ENCODE measurements at places on chromosomes 4 and X.

DNA sequence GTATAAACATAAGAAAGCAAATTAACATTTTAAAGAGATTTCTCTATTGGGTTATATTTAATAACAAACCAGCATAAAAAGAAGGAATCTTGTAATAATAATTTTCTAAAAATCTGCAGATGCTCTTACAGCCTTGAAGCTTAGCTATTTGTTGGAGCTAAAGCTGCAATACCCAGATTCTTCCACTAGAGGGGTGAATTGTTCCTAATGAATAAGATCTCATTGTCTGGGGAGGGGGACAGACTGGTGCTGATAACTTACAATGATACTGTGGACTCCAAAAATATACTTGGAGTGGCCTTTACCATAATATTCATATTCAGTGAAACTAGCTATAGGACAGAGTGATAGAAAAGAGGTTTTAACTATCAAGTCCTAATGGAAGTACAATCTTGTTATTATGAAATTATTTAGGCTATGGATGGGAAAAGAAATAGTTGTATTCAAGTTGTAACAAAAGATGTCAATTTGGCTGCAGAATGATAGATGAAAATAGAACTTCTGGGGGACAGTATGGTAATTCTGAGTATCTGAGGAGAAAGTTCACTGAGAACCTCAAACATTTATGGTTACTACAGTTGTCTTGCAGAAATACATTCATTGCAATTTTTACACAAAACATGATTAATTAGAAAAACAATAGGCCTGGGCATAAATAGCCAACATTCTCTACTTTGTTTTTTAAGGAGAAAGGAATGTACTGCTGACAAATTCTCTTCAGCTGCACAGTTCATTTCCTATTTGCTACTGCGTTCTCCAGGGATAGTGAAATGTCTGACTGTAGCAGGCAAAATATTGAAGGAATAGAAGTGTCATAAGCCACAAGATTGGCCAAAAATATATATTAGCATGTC, 443.3 kb downstream of the GBA3 start:
- DNase-seq = peak; percentile 25

GRCh38 chr4:48681856-48682255, 98.2 kb downstream of the FRYL start:
- DNase-seq = peak; percentile 39

DNA sequence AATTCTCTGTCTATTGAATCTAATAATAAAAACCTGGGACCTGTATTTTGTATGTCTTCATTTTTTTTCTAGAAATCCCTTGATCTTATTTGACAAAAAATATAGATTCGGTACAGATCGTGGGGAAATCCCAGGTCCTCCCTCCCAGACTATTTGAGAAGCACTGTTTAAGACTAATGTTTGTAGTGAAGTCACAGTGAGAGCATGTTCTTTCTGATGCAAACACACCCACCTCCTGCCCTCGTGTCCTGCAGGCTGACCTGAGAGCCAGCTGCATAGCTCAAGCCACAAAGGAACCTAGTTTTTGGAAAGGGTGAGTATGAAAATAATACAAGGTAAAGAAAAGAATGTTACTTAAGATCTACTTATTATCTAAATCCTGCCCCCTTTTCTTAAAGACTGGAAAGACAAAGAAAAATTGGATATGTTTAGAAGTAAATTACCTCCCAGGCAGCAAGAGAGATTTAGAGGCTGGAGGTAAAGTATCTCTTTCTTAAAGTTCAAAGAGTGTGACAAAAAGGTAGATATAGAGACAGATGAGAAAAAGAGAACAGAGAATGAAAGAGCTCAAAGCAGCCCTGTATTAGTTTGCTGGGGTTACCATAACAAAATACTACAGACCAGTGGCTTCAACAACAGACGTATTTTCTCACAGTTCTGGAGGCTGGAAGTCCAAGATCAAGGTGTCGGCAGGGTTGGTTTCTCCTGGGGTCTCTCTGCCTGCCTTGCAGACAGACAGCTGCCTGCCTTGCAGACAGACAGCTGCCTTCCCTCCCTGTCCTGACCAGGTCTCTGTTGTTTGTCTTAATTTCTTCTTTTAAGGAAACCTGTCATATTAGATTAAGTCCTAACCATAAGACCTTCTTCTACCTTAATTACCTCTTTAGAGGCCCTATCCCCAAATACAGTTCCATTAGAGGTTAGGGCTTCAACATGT, 20.4 kb upstream of the DCTD start:
- DNase-seq = no peak

- no peak for DNase-seq
Measured at GRCh38 chrX:131288738-131289511, at the start of gene IGSF1. Gene IGSF1, minus strand, starts transcription at chrX:131289306. Its CDS starts 2,632 bp downstream, at chrX:131286674.

DNA sequence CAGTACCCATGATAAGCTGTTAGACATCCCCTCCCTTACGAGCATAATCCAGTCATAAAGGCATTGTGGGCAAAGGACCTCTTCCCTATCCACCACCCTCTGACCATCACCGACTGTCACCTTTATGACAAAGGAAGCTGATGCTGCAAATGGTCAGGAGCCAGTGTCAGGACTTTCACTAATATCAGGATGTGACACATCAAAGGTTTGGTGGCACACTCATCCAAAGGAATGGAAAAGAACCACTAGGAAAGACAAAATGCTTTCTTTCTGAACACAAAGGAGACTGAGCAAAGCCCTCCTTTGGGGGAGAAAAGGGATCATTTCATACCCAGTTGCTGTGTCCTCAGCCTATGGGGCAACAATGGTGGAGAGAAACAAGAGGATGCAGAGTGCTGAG, 66.9 kb upstream of the PROM1 start:
- DNase-seq = no peak

DNA sequence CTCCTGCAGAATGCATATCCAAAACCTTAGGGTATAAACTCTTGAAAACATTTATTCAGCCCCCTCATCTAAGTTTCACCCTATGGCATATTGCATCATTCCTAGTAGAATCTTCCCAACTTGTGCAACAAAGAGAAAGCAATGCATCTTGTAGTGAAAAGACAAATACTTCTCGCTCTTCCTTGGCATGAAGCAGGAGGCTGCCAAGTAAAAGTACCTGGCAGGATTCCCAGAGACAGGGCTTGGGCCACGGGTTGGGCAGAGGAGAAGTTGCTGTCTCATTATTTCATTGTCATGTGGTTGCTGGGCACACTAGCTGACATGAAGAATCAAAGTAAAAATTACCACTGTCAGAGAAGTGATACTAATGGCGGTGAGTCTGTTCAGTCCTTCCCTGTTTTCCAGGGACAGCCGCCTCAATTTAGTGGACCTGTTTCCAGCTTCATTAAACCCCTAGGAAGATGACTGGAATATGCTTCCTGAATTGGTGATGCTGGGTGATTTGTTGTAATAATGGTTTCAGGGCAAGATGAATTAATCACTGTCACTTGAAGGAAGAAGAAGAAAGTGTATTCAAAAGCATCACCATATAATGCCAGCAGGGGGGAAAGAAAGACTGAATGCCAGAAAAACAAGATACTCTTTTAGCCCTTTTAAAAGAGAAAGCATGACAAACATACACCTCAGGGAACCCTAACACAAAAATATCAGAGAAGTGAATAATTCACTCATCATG, 380.5 kb upstream of the IGFBP7 start:
- no peak for DNase-seq

DNA sequence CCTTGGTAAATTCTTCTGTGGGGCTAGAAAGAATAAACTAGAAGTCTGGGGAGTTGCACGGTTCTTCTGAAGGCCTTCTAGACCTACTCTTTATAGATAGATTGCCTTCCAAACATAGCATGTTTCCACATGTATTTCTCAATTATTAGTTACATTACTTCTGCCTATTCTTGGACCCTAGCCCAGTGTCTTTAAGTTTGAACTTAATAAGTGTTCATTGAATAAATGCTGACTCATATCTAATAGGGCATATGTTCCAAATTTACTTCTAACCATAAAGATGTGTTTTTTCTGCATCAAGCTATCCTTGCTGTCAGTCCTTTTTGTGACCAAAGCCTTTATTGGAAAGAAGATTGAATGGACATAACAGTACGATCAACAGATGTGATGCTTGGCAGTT, 503.6 kb upstream of the ZFP42 start:
- no peak for DNase-seq

DNA sequence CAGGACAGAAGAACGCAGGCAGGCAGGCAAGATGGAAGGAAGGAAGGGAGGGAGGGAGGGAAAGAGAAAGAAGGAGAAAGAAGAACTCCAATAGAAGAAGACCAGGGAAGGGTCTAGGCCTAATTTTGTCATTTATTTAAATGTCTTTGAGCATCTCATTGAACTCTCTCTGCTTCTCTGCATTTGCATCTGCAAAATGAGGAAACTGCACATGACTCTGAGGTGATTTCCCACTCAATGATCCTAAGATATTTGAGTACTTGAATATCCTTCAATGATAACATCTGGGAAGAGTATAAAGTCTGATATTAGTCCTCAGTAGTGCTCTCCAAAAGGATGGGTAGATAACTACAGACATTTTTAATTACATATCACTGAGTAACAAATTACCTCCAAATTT, 33.1 kb upstream of the RBPJ start:
- DNase-seq = no peak

- DNase-seq = no peak
Measured at GRCh38 chrX:57595381-57595811, 3.6 kb downstream of the ZXDB start.

DNA sequence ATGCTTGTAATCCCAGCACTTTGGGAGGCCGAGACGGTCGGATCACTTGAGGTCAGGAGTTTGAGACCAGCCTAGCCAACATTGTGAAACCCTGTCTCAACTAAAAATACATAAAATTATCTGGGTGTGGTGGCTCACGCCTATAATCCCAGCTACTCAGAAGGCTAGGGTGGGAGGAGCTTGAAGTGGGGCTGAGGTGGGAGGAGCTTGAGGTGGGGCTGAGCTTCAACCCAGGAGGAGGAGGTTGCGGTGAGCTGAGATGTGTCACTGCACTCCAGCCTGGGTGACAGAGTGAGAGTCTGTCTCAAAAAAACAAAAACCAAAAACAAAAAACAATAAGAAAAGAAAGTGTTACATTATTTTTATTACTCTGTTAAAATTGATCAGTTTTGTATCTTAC, 1164.4 kb upstream of the IGFBP7 start:
- DNase-seq = no peak

GRCh38 chr4:13455411-13455810, 28.7 kb downstream of the RAB28 start:
- DNase-seq = no peak

DNA sequence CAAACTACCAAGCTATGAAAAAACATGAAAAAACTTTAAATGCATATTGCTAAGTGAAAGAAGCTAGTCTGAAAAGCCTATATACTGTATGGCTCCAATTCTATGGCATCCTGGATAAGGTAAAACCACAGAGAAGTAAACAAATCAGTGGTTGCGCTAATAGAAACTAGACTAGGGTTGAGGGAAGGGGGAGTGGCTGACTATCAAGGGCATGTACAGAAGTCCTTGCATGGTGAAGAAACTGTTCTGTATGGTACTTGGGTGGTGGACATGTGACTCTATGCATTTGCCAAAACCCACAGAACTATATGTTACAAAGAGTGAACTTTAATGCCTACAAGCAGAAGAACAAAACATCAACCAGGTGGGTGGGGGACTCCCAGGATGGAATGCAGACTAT, 96.8 kb downstream of the MTMR1 start:
- DNase-seq = no peak

DNA sequence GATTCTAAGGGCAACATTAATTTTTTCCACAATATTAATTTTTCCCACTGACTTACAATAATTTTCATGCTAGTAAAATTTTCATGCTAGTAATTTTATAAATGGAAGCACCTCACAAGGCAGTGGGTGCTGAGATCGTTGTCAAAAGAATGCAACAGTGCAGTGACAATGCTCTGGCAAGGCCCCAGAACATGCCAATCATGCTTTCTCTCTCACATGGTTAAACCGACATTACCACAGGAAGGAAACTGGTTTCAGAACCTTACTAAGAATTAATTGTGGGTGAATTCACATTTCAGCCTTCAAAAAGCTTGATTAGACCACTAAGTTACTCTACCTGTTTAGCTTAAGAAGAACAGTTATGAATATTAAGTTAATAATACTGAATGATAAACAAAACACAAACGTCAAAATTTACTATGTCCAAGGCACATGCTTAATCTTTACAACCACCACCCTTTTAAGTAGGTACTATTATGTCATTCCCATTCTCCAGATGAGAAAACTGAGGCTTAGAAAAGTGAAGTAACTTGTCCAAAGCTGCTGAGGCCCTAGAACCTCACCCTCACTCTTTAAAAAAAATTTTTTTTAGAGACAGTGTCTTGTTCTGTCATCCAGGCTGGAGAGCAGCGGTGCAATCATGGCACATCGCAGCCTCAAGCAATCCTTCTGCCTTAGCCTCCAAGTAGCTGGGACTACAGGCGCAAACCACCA, 10.0 kb upstream of the OPHN1 start:
- DNase-seq = no peak

DNA sequence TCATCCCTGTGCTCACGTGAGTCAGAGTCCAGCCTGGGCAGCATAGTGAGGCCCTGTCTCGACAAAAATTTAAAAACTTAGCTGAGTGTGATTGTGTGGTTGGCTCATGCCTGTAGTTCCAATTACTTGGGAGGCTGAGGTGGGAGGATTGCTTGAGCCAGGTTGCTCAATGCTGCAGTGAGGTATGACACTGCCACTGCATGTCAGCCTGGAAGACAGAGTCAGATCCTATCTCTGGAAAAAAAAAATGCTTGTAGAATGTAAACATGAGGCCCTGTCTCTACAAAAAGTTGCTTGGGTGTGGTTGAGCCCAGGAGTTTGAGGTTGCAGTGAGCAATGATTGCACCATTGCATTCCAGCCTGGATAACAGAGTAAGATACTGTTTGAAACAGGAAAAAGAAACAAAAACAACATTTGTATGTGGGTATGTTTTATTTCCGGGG, 11.3 kb upstream of the YTHDC1 start:
- DNase-seq = no peak

GRCh38 chr4:163858515-163858914, 364.0 kb downstream of the TMA16 start:
- no peak for DNase-seq

- no peak for DNase-seq
Measured at GRCh38 chr4:189083769-189084168, 856.9 kb upstream of the FRG1 start.

DNA sequence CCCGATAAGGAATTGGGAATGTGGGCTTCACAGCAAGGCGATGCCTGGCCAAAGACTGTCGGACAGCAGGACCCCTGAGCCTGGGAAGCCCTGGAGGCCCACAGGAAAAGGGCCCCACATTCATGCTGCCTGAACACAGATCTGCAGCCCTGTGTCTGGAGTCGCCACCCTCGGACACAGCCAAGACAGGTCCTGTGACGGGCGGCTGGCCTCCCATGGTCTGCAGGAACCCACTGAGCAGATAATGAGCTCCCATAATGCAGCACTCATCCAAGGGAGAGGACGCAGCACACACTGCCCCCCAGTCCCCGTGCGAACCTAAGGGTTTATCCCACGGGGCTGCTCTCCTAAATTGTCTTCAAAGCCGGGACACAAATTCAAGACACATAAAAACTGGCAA, 30.6 kb downstream of the ZFYVE28 start:
- DNase-seq = no peak

GRCh38 chr4:138460477-138461414, 218.6 kb upstream of the SLC7A11 start:
- DNase-seq = no peak

DNA sequence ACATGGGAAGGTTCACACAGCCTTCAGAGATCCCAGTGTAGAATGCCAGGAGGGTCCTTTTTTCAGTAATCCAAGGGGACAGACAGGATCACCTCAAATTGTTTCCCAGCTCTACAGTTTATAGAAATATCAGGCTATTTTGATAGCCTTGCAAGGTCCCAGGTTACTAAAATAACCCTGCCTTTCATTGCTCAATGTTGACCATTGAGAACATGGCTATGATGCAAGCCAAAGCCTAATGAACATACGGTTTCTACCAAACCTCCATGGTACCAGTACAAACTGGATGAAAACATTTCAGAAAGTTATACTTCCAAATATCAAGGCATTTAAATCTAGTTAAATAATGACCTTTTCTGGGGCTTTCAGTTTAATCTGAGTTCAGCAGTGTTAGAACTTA, 151.5 kb downstream of the PLS3 start:
- no peak for DNase-seq
